Heart right ventricle (tissue), 16 donors: ENCODE measurements at places on chromosomes 4 and X.

- DNase-seq = no peak
These were observed 68.3 kb downstream of the FMR1NB start for GRCh38 chrX:148049441-148049840.

DNA sequence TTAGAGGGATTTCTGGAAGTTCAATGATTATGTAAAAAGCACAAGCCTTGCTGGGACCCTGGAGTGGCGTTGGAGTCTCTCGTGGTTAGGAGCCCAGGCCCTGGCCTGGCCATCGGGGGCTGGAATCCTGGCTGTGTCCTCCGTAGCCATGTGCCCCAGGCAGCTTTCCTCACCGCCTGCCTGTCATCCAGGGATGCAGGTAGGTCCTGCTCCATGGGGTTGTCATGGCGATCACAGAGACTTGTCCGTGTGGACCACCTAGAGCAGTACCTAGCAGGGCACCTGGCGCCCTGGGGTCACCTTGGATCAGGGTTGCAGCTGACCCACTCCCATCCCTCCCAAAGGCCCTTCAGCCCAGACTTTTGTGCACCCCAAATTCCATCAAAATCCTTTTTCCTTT is 30.2 kb upstream of the WFS1 start:
- DNase-seq = no peak

GRCh38 chr4:105273230-105273629 is 126.6 kb downstream of the TET2 start:
- DNase-seq = no peak

DNA sequence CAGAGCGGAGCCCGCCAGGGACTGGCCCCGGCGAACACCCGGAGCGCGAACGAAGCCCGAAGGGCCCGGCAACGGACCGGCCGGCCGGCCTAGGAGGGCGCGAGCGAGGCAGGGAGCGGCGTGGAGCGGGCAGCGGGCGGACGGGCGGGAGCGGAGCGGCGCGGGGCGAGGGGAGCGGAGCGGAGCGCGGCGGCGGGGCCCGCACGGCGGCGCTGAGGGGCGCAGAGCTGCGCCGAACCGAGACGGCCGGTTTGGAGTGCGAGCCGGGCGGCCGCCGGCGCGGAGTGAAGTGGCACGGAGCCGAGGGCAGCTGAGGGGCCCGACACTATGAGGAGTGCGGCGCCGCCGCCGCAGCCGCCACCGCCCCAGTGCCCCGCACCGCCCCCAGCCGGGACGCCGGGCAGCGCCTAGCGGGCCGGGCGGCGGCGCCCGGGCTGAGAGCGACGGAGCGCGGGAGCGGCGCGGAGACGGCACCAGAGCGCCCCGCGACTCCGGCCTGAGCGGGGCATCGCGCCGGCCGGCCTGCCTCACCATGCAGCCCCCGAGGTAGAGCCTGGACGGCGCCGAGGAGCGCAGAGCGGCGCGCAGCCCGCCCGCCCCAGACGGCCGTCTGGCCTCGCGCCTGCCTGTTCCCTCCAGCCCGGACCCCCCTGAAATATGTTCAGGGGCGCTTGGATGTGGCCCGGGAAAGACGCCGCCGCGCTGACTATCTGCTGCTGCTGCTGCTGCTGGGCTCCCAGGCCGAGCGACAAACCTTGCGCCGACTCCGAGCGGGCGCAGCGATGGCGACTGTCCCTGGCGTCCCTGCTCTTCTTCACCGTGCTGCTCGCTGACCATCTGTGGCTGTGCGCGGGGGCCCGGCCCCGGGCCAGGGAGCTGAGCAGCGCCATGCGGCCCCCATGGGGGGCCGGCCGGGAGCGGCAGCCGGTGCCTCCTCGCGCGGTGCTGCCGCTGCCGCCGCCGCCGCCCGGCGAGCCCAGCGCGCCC is 793 bp downstream of the NALF2 start:
- no peak for DNase-seq

DNA sequence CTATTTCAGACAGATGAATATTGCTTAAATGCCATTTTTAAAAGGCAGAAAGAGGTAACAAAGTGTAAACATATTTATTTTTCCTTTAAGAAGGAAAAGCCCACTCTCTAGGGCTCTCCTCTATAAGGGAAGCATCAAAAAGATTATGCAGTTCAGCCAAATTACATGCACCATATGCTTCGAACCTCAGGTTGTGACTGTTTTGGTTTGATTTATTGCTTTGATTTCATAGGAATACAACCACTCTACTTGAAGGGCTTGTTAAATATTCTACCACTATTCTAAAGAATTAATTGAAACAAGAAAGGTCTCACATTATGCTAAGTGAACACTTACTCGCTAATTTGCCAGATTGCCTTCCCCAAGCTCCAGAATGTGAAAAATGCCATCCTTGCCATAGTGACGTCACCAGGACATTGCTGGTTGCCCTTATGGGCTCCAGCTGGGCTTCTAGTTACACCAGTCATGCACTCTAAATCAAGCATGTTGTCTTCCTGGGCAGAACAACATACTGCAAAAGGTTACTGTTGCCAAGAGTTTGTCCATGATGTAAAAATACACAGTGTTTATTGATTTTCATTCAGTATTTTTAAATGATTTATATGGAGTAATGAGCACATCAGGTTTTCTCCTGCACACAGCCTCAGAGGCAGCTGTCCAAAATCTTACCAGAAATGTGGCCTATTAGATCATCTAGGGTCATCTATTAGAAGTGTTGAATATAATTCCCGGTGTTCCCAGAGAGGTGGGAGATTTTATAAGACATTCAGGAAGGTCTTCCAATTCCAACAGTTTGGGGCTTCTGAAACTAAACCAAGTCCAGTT is 164.4 kb upstream of the RAPGEF2 start:
- no peak for DNase-seq

DNA sequence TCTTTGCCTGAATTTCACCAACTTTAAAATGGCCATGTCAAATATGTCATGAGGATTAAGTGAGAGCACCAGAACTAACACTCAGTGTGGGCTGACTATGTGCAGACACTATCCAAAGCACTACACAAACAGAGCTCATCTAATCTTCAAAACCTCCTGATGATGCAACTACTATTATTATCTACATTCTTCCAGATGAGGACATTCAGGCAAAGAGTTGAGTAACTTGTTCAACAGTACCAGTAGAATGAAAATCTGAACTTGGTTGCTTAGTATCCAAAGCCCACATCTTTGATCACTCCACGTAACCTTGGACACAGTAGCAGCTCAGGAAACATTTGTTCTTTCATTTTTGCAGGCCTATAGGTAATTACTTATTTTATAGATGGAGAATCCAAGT is 90.1 kb downstream of the ATP8A1 start:
- DNase-seq = no peak

DNA sequence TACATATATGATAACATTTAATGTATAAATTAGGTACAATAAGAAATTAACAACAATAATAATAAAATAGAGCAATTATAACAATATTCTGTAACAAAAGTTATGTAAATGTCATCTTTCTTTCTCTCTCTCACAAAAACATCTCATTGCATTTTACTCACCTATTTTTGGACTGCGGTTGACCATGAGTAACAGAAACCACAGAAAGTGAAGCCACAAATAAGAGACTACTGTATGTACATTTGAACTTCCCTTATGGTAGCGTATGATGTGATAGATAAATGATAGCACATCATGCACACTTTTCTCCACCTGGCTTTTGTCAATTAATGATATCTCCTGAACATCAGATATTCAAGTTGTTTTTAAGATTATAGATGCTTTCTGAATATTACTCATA is 80.5 kb downstream of the HNRNPD start:
- no peak for DNase-seq

DNA sequence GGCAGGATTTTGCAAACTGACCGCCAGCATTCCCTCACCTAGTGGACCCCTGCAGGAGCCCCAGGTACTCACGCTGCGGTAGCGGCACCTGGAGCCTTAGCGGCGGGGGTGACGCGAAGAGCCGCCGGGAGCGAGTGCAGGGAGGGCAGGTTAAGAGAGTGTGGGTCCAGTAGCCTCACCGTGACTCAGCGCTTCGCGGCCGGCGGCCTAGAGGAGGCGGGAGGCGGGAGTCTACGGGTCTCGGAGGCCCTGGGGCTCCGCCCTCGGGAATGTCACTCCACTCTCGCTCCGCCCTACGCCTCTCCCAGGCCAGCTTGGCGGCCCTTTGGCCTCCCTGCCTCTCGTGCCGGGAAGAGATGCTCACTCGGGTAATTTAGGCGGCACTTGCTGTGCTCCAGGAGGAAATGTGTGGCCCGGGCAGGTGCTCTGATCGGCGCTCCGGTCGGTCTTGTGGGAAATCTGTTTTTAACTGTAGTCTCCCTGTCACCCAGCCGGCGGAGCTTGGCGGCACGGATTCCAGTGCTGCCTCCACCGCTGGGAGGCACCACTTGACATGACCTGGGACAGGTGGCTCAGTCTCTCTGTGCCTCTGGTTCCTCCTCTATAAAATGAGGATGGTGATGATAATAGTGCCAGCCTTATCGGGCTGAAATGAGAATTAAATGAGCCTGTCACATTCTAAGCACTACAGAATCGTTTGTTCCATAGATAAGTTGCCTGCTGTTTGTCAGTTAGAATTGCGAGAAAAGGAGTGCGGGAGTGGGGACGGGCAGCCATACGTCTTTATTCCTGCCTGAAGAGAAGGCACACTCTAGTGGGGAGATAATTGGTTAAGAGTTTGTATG is at the start of gene PIR:
TSS of gene PIR (minus strand) at position 216 of the 845 bp plus-strand sequence. CDS start 2,076 bp downstream, outside the sequence.
- DNase-seq = peak; percentile 87

GRCh38 chr4:186067757-186068385 is 1.1 kb upstream of the TLR3 start:
- peak; percentile 27 for DNase-seq

- no peak for DNase-seq
These were observed 51.3 kb downstream of the UGT8 start for GRCh38 chr4:114649908-114650307.

GRCh38 chr4:168796362-168797106 is 213.5 kb downstream of the CBR4 start:
- no peak for DNase-seq

- no peak for DNase-seq
These were observed 211.2 kb upstream of the PSAPL1 start for GRCh38 chr4:7645956-7646355.

DNA sequence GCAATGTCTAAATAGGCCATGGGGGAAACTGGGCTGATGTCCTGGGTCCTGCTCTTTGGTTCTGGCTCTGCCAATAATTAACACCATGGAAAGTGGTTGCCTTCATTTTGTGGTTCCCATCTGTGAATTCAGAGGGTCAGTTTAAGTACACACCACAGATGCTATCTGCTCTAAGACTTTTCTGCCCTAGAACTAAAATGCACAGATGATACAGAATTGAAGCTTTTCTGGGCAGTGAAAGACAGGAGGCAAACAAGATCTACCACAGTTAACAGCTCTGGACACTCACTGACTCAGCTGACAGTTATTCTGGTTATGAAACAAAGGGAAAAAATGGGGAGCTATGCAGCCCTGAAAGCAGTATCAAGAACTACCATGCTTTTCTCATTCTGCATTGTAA is 37.3 kb downstream of the APBB2 start:
- no peak for DNase-seq

- DNase-seq = no peak
These were observed 35.8 kb downstream of the MEPE start for GRCh38 chr4:87868522-87868921.

- no peak for DNase-seq
These were observed 144.1 kb downstream of the PACRGL start for GRCh38 chr4:20844311-20844710.

DNA sequence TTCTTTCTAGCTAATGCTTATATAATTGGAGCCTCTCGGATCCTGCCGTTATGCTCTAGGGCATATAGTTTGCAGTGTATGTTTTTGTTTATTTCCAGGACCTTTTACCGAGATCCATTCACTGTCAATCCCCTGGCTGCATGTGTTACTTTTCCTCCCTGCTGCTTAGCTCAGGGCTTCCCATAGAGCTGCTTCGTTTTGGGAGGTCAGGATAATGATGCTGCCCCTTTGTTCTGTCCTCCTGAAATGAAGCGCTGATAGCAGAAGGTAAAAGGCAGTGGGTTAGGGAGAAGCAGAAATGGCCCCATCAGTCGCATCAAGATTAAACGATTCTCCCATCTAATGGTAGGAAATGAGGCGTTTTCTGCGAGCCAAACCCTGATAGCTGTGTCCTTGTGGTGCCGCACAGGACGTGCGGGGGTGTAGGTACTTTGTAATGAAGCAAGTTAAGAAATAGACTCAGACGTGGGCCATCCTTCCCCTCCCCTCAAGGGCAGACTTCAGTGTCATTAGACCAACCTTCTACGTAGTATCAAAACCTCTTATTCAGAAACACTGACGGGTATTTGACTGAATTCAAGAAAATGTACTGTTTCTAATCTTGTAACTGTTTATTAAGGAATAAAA is 37.3 kb downstream of the AFF2 start:
- no peak for DNase-seq

DNA sequence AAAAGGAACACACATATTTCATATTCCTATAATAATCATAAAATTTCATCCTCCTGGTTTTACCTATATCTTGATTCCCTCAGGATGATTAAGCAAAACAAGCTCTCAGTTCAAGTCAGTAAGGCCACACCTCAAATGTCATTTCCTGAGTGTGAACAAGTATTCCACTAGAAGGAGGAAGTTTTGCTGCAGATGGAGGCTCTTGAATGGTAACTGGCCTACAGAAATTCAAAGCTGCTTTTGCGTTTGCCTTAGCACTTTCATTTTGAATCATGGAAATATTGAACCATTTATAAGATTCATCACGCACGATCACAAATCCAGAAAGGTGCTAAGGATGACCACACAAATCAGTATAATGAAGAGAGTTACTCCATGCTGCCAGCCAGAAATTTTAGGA is 254.4 kb upstream of the CXXC4 start:
- no peak for DNase-seq

- no peak for DNase-seq
These were observed 271.8 kb downstream of the INPP4B start for GRCh38 chr4:142574306-142574705.

DNA sequence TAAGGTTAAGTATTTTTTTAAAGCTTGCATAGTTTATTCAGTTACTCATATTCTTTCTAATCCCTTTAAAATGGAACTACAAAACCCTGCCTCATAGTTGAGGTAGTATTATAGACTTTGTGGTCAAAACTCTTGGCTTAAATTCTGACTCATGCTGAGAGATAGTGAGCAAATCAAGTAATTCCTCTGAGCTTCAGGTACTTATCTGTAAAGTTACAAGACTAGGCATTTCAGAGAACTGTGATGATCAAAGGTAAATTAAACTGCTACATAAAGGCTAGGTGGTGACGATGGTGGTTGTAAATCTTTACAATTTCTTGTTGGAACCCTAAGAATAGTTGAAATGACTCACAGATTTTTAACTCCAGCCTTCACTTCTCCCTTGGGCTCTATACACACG is 3.2 kb upstream of the CLOCK start:
- DNase-seq = no peak

DNA sequence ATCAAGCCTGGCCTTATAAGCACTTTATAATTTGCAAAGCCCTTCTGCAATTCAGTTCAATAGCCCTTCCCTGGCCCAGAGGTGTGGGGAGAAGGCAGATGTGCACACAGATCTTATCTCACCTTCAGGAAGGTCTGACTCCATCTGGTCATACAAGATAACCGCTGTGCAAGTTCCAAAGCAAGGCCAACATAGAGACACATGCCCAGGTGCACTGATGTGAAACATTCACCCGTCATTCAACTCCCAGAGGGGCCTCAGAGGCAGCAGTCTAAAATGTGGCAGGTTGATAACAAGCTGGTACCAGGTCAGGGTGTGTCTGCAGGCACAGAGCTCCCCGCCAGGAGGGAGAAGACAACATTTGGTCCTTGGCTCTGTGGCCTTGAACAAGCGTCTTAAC is 10.9 kb upstream of the WFS1 start:
- DNase-seq = no peak
